T-helper 17 cell (primary cell): ENCODE measurements at places on chromosomes 13 and 19.

DNA sequence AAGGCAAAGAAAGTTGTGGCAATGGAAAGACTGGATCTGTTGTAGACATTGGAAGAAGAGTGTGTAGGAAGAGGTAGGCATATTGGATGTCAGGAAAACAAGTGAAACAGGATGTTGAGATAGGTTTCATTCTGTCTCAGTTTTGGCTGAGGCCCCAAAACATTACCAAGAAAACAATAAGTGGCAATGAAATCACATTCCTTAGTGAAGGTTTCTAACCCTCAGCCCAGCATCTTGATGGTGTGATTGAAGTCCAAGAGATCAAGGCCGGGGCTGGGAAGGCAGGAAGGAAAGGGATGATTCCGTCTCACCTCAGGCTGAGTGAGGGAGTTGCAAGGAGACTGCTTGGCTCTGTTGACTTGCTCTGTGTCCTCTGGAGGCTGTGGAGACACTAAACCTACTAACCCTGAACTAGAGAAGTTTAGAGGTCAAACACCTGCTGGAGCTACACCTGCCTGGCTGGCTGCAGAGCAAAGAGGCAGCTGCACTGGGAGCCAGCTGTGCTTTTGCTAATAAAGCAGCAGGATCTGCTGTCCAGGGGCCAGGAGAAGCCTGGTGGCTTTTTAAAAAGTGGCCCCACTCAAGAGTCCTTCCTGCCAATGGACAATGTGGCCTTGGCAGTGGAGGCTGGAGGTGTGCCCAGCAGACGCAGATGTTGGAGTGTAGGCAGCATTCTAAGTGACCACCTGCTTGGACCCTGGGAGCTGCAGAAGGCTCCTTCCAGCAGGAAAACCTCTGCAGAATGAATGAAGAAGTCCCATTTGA lies 53.6 kb downstream of the DGKH start:
- DNase-seq, result no peak

- DNase-seq, result no peak
Measured at GRCh38 chr19:5246554-5247155, 94.0 kb downstream of the PTPRS start.

DNA sequence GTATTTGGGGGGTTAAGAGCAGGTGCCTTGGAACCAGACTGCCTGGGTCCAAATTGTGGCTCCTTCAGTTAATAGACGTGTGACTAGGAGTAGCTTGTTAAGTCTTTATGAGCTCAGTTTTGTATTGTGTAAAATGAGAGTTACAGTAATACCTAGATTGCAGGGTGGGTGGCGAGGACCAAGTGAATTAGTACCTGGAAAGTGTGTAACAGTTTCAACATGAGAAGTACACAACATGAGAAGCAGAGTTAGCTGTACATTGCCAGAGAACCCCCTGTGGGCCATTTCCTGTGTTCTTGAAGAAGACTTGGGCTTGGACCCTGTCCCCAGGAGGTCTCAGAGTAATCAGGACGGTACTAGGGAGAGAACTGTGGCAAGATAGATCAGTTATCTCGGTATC lies 36.8 kb downstream of the PPP2R1A start:
- no peak for DNase-seq

- peak; percentile 77 for DNase-seq
Measured at GRCh38 chr19:52369559-52370340, at the start of gene ZNF880. Gene ZNF880, plus strand, starts transcription at chr19:52369923. Its CDS starts 43 bp downstream, at chr19:52369966.

- DNase-seq, result no peak
Measured at GRCh38 chr19:48746738-48747575, at the start of gene IZUMO1. Gene IZUMO1, minus strand, starts transcription at chr19:48746909. Its CDS starts 1,050 bp downstream, at chr19:48745859.

GRCh38 chr13:43307221-43307920 lies 284.0 kb downstream of the DNAJC15 start:
- no peak for DNase-seq

DNA sequence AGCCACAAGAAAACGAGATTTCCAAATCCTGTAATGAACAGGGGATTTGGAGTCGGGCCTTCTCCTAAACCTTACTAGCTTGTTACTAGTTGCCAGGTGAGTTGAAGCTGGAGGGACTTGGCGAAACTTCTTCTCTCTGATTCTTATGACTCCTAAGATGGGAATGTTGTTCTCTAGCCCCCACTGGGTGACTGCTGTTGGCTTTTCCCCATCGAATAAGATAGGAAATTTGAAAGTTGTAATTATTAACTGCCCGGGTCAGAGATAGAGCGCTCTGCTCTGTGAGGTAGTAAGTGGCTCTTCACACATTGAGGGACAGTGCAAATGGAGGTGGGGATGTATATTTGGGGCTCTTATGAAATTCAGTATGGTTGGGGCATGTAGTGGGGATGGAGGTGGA lies 111.2 kb upstream of the MBNL2 start:
- no peak for DNase-seq

DNA sequence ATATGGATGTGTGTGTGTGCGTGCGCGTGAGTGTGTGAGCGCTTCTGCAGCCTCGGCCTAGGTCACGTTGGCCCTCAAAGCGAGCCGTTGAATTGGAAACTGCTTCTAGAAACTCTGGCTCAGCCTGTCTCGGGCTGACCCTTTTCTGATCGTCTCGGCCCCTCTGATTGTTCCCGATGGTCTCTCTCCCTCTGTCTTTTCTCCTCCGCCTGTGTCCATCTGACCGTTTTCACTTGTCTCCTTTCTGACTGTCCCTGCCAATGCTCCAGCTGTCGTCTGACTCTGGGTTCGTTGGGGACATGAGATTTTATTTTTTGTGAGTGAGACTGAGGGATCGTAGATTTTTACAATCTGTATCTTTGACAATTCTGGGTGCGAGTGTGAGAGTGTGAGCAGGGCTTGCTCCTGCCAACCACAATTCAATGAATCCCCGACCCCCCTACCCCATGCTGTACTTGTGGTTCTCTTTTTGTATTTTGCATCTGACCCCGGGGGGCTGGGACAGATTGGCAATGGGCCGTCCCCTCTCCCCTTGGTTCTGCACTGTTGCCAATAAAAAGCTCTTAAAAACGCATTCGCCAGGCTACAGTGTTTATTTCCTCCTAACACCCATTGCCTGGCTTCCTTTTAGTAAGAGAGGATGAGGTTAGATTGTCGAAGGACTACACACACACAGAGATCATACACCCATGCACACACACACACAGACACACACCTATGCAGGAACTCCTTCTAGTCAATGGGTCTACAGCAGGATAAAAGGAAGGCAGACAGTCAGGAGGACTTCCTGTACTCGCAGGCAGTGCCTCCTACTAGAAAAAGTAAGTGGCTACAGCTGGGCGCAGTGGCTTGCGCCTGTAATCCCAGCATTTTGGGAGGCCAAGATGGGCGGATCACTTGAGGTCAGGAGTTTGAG lies 7.1 kb downstream of the FOSB start:
- peak; percentile 37 for DNase-seq

GRCh38 chr13:74035896-74036295 lies 98.3 kb downstream of the KLF12 start:
- no peak for DNase-seq

DNA sequence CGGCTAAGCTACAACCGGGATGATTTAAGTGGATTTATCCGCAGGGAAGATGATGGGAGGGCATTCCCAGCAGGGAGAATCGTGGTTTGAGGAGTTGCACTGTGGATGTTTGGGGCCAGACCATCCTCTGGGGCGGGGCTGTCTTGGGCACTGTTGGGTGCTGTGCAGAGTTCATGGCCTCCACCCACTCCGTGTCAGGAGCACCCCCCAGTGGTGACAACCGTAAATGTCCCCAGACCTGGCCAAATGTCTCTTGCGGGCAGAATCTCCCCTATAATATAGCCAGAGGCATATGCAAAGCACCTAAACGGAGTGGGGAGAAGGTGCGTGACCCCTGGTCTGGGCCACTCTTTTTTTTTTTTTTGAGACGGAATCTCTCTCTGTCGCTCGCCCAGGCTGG lies 40.2 kb downstream of the SMIM24 start:
- DNase-seq, result peak; percentile 30

GRCh38 chr19:41531438-41532311 lies 44.3 kb upstream of the CEACAM21 start:
- DNase-seq, result peak; percentile 60

DNA sequence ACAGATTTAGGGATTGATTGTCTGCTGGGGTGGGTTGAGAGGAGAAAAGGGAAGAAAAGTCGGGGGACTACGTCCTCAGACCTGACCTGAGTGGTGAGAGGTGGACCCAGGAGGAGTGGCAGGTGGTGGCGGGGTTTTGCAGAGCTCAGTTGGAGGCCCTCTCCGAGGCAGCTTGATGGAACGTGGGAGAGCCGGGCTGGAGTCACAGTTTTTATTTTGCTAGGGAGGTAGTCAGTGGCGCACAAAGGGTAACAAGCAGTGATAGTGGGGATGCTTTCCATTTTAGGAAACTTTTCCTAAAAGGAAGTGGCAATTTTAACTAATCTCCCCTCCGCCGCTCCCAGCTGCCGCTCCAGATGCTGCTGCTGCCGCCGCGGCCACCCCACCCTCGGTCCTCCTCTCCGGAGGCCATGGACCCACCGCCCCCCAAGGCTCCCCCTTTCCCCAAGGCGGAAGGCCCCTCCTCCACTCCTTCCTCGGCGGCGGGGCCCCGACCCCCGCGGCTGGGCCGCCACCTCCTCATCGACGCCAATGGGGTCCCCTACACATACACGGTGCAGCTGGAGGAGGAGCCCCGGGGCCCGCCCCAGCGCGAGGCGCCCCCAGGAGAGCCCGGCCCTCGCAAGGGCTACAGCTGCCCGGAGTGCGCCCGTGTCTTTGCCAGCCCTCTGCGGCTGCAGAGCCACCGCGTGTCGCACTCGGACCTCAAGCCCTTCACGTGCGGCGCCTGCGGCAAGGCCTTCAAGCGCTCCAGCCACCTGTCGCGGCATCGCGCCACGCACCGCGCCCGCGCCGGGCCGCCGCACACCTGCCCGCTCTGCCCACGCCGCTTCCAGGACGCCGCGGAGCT lies 1.1 kb upstream of the ZNF581 start:
- DNase-seq, result no peak

DNA sequence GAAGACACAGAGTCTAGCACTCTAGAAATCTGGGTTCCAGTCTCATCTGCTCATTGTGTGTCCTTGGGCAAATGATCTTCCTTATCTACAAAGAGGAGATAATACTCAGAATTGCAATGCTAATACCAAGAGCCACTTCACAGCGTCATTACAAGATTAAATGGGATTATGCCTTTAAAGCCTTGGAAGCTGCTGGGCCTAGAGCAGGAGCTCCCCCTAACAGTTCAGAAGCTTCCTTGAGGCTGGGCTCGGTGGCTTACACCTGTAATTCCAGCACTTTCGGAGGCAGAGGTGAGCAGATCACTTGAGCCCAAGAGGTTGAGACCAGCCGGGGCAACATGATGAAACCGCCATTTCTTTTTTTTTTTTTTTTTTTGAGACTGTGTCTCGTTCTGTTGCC lies 27.6 kb downstream of the AP2S1 start:
- no peak for DNase-seq

DNA sequence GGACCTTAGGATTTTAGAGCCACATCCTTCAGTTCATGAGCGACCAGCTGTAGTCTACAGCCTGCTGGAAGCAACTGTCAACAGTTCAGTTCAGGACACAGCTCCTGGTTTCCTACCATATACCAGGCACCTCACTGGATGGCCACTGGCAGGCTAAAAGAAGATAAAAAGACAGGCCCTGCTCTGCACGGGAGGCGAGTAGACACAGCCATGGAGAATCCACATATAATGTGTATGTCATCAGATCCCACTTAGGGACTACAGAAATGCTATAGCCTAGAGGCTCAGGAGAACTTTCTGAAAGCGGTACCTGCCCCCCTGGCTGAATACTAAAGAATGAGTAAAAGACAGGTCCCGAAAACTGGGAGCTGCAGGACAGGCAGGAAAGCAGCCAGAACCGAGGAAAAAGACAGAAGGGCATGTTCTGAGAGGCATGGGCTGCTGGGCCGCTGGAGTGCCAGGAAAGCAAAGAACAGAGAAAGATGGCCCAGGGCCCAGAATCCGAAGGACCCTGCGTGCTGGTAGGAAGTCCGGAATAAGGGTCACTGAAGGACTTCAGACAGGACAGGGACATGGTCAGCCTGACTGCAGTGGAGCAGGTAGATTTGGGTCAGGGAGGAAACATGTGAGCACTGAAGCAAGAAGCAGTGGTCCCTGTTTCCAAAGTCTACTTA lies 23.5 kb downstream of the DZIP1 start:
- DNase-seq, result no peak

DNA sequence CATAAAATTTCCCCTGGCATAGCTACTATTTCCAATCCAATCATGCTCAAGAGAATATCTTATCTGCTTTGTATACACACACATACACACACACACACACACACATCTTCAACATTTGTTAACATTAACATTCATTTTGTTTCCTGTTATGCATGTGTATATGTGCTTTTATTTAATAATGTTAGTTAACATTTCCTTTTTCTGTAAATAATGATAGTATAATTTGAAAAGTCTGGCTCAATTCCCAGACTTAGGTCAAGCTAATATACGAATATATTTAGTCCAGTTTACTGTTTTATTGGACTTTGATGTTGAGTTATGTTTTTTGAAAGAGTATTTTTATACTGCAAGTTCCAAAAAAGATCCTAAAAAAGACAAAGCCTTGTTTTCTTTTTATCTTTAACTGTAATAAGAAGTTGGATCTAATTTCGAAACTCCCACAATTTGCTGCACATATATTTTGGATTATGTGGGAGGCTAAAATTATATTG lies 1072.4 kb downstream of the EFNB2 start:
- DNase-seq, result no peak

DNA sequence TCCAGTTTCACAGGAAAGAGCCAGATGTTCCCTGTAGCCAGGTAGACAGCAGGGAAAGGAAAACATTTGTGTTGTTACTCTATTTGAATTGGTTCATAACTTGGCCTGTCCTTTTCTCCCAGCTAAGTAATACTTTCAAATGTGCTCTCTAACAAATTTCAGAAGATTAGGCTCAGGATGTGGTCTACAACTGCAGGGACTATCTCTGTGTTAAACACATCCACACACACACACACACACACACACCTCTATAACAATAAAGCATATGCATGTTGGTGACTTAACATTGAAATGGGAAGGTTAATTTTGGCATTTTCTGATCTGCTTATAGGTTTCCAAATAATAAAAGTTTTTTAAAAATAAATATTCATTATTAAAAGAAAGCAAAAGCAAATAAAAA lies 316.0 kb upstream of the ARGLU1 start:
- no peak for DNase-seq

DNA sequence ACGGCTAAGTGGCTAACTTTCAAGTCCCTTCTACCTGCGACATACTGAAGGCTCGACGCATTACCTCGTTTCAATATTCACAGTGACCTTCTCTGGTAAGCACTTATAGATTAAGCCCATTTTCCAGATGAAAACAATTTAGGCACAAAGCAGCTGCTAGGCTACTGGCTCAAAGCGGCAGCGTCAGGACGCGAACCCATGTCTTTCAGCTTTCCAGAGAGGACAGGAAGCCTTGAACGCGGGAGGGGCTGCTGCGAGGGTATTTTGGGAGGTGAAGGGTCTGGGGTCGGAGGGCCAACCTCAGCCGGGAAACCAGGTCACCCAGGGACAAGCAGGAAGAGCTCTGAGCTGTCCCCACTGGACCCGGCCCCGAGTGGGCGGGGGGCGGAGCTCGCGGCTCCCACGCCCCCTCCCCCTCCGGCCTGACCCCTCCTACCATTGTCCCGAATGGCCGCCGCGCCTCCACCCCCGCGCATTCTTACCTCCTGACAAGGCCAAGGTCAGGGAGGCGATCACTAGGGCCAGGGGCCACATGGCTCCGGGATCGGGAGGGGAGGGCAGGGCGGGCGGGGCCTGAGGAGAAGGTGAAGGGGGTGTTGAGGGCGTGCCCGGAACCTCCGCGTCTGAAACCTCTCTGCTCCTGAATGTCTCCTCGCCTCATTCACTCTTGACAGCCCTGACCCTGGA lies at the start of gene KLK13:
Gene KLK13, minus strand, starts transcription at position 559 of the 687 bp plus-strand sequence. Its CDS starts 25 bp downstream, at position 534.
- no peak for DNase-seq
